CD4-positive, CD25-positive, alpha-beta regulatory T cell (primary cell): ENCODE measurements at places on chromosomes 3 and 15. TPM values are rescaled to one million over a fixed set of nuclear protein-coding genes. Genes with fewer than 3 reads are reported as not detected.

DNA sequence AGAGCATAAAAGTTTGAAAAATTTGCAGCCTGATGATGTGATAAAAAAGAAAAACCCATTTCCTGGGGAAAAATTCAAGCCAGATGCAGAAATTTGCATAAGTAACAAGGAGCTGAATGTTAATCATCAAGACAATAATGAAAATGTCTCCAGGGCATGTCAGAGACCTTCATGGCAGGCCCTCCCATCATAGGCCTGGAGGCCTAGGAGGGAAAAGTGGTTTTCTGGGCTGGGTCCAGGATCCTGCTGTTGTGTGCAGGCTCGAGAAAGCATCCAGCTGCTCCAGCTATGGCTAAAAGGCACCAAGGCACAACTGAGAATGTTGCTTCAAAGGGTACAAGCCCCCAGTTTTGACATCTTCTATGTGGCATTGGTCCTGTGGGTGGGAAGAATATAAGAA lies 1014.0 kb downstream of the SI start:
- DNase-seq = no peak

GRCh38 chr3:139687431-139687830 lies 9.7 kb upstream of the NMNAT3 start:
- DNase-seq = no peak

- no peak for DNase-seq
These were observed 46.6 kb downstream of the EPHB3 start for GRCh38 chr3:184608209-184608608.

- DNase-seq = no peak
These were observed 40.1 kb downstream of the EAF1 start for GRCh38 chr3:15467227-15468181.

GRCh38 chr15:29990035-29990434 lies 92.7 kb upstream of the GOLGA8J start:
- DNase-seq = no peak

DNA sequence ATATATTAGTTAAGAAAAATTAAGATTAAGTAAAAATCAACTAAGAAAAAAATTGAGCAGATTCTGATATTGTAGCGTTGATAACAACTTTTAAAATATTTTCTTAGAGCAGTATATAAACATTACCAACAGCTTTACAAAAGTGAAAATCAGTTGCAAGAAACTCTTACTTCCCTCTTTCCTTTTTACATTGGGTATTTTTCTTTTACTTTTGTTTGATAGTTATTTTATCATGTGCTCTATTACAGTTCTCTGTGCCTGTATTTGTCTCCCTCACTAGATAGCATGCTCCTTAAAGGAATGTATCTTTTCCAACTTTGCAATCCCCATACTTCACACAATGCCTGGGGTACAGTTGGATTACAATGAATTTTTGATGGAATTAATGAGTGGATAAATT lies 87.5 kb upstream of the P3H2 start:
- no peak for DNase-seq

- no peak for DNase-seq
These were observed 209.1 kb upstream of the STRIT1 start for GRCh38 chr3:155502630-155503029.

GRCh38 chr3:178277605-178278004 lies 258.6 kb upstream of the KCNMB2 start:
- DNase-seq = no peak

- DNase-seq = no peak
These were observed 325.5 kb downstream of the RYR3 start for GRCh38 chr15:33636234-33636633.

DNA sequence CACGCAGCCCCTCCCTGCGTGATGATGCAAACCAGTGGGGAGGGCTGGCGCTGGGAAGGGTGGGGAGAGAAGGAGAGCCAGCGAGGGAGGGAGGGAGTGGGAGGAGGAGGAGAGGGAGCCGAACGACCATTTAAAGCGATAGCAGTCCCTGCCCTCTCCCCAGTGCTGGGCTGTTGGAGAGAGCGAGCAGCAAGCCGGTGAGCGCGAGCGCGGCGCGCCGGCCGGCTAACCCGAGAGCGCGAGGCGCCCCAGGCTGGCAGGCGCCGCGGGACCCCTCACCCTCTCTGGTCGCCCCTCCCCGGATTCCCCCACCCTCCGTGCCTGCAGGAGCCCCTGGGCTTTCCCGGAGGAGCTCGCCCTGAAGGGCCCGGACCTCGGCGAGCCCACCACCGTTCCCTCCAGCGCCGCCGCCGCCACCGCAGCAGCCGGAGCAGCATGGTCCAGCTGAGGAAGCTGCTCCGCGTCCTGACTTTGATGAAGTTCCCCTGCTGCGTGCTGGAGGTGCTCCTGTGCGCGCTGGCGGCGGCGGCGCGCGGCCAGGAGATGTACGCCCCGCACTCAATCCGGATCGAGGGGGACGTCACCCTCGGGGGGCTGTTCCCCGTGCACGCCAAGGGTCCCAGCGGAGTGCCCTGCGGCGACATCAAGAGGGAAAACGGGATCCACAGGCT lies at the start of gene GRM7:
GRM7 (plus strand) TSS at position 162 of the 671 bp plus-strand sequence.
- DNase-seq = no peak

DNA sequence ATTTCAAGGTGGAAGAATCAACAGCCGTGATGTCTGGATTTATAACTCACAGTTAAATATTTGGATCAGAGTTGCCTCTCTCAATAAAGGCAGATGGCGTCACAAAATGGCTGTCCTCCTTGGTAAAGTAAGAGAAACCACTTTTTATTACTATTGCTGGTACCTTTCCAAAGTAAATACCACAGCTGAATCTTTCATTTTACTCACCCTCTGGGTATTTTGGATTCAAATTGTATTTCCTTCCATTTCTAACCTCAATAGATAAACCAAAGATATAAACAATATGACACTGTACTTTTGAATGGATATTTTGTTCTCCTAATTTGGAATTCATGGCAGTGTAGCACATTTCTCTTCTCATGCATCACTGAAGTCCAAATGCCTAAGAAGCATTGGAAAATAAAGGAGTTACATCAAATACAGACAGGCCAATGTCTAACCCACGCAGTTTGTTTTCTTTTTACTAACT lies 29.5 kb downstream of the KLHL24 start:
- DNase-seq = no peak

GRCh38 chr3:112407214-112407887 lies 74.4 kb downstream of the CD200 start:
- no peak for DNase-seq

- DNase-seq = no peak
These were observed 140.0 kb upstream of the MLF1 start for GRCh38 chr3:158430968-158431367.

DNA sequence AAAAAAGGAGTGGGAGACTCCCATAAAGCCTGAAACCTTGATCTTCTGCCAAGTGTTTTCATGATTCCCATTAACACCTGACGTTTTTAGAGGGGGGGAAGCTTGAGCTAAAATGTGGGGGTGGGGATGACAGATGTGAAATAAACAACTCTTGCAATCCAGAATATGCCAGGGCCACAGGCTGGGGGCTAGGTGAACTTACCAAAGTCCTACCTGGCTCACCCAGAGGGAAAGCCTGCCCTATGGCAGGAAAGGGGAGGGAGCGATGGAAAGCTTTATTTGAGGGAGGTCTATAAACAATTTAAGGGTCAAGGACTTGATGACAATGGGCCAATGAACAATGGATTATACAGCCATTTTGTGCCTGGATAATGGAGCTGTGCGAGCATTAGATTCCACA lies 108.3 kb downstream of the LRIG1 start:
- DNase-seq = no peak

- no peak for DNase-seq
These were observed 221.0 kb upstream of the EOMES start for GRCh38 chr3:27943106-27943505.

DNA sequence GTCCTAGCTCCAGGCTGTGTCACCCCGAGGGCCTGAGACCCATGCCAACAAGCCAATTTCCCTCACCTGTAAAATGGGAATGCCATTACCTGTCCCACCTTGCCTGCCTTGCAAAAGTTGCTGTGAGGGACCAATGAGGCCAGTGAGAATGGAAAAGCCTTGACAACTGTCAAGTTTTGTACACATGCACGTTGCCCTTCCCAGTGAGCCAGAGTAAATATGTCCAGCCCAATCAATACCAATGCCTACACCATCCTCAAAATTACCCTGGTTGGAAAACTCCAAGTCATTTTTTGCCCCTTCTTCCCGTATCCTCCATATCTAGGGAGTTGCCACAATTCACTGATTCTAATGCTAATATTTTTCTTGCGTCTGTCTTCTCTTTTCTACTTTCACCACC lies 73.5 kb upstream of the RASGRF1 start:
- DNase-seq = no peak

DNA sequence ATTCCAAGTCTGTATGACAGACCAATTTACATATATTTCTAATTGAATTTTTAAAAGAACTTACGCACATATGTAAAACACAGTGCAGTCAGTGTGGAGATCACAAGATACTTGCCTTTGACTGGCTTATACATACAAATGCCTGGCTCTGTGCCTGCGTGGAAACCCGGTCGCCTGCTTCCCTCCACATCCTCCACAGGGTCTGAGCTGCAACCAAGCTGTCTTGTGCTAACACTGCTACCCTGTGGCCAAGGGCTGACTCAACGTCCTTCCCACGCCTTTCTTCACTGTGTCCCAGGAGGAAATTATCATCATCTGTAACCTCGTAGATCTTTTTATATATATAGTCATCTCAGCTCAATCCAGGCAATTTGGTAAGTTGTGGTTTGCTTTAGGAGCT lies 117.0 kb downstream of the WNT7A start:
- DNase-seq = no peak

GRCh38 chr15:39837454-39837853 lies 54.8 kb upstream of the FSIP1 start:
- DNase-seq = no peak

DNA sequence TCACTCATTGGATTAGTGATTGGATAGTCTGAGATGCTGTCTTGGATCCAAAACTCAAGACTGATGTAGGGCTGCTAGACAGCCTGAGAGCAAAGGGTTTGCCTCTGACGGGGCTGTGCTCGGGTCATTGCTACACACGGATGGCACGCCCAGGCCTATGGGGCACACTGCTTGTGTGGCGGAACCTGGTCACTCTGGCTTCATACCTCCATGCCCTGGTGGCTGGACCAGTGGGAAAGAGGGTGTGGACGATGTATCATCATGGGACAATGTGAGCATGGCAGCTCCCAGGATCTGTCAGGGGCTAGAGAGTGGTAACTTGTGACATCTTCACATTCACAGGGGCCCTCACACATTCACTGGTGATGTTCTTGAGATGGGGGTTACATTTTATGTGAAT lies 18.1 kb upstream of the CCDC174 start:
- DNase-seq = no peak

DNA sequence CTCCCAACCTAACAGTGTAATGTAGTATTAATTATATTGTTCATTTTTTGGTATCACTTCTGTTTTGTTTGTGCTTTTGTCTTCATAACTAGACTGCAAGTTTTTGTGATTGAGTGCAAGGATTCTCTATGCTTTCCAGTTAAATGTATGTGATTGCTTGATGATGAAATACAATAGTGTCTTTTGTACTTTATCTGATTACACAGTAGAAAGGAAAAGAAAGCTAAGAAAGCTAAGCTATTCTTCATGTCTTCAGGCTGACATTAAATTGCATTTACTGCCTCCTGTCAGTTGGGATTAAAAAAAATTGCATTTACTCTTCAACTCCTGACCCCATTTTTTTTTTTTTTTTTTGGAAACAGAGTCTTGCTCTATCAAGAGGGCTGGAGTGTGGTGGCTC lies 28.5 kb downstream of the RTF1 start:
- no peak for DNase-seq

GRCh38 chr3:162213956-162214355 lies 717.3 kb downstream of the OTOL1 start:
- DNase-seq = no peak

DNA sequence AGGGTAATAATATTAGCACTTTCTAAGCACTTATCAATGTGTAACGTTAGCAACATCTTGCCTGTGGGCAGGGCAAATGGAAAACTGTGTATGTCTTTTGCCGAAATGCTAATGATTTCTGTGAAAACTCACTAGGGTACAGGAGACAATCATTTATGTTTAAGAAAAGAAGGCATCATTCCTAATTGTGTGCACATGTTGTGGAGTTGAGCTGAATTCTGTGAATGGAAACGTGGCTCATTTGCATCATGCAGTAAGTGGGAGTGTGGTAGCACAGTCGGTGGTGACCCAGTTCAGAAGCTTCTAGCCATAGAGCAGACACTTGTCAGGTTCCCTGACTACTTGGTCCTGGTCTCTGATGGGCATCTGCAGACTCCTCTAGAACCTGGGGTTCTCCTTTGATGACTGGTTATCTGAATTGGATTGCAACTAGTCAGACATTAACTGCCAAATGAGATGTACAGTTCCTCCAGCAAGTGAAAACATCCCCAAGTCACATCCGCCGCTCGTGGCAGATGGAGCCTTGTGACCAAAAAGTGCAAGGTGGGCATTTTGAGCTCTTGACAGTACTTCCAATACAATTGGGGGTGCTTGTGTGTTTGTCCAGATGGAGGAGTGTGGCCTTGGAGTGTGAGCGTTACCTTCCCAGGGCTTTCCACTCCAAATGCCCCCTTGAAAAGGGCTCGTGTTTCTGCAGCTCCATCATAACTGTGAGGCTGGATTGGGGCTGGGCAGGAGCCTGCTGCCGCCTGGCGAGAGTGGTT lies 21.5 kb downstream of the MRPS25 start:
- DNase-seq = no peak

DNA sequence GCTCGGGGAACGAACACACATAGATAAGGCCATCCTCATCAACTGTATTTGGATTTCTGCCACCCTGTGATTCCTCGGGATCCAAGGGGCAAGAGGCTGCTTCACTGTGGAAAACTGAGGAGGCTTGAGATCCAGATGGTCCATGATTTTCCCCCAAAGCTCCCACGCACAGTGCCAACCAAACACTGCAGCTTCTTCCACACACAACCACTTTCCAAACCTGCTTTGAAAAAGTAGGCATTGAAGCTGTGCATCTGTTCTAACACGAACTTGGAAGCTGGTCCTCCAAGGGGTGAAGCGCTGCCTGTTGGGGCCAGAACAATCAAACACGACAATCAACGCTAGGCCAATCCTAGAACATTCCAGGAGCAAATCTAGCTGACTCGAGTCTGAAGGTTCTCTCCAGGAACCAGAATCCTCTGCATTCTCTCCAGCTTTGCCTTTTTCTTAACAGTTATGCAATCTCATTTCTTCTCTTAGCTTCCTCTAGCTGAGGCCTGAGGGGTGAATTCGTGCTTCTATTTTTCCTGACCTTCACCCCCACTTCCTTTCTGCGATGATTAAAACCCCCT lies 104.4 kb downstream of the LRRK1 start:
- DNase-seq = no peak

GRCh38 chr15:43524254-43524845 lies 6.9 kb downstream of the MAP1A start:
- DNase-seq = no peak

The ADAMTS7 gene
- not detected for total RNA-seq

The SLC25A36 gene
- total RNA-seq = 104 TPM

The DET1 gene
- total RNA-seq = 4.6 TPM

The ATP8B4 gene
- 2.8 TPM for total RNA-seq

The ZBED2 gene
- 0.27 TPM for total RNA-seq

The GJD2 gene
- not detected for total RNA-seq

The PCLAF gene
- 1.0 TPM for total RNA-seq

The GPR171 gene
- total RNA-seq = 26.8 TPM

The HYKK gene
- 1.6 TPM for total RNA-seq

The WWTR1 gene
- 2.0 TPM for total RNA-seq

The PRR20G gene
- not detected for total RNA-seq

The MESD gene
- total RNA-seq = 18.4 TPM

The TAGLN3 gene
- total RNA-seq = not detected

The STARD9 gene
- 9.8 TPM for total RNA-seq
